ENCODE measurements at places on chromosomes 2 and 18.

DNA sequence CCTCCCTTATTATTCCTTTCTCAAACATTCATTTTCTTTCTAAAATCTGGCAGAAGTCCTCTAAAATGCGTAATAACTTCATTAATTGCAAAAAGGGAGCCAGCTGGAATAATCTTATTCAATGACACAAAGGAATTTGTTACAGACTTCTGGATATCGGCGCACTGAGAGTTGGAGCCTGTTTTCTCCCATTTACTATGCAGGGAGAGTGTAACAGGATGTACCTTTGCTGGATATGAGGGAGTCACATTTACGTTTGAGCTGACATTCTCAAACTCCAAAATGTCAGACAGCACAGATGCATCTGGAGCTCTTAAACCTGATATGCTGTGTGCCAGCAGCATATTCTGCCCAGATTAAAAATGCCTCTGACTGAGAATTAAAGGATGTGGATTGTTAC lies 275.3 kb downstream of the TMX3 start:
- DNase-seq, result no peak

DNA sequence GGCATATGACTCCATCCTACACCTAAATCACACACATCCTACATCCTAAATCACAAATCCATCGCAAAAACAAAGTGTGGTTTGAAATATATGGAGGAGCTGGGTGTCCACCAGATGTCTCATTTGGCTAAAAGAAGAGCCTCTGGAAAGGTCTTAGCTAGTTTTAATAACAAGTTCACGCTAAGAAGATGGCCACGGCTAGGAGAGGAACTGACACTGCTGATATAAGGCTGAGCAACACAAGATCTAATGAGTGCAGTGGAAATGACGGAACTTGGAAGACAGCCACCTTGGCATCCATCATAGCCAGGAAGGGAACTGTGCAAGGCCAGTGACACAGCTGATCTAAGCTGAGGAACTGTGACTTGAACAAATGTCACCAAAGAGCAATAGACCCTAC lies 60.0 kb upstream of the AGAP1 start:
- DNase-seq, result no peak

DNA sequence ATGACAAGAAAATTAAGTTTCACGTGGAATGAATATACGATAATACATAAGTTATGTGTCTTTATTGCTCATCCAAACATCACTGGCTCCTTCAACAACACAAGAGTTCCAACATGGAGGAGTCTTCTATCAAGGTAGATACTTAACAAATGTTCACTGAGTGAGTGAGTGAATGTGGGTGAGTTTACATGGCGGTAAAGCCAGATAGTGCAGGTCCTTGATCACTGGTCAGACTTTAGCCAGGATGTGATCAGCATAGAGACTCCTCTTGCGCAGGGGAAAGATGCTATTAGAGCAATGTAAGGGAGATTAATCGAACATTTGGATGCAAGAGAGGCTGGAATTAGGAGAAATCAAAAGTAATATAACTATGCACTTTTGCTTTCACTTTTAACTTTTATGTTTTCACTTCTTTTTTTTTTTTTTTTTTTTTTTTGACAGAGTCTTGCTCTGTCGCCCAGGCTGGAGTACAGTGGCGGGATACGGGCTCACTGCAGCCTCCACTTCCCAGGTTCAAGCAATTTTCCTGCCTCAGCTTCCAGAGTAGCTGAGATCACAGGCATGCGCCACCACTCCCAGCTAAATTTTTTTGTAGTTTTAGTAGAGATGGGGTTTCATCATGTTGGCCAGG lies 249.0 kb upstream of the ID2 start:
- no peak for DNase-seq

DNA sequence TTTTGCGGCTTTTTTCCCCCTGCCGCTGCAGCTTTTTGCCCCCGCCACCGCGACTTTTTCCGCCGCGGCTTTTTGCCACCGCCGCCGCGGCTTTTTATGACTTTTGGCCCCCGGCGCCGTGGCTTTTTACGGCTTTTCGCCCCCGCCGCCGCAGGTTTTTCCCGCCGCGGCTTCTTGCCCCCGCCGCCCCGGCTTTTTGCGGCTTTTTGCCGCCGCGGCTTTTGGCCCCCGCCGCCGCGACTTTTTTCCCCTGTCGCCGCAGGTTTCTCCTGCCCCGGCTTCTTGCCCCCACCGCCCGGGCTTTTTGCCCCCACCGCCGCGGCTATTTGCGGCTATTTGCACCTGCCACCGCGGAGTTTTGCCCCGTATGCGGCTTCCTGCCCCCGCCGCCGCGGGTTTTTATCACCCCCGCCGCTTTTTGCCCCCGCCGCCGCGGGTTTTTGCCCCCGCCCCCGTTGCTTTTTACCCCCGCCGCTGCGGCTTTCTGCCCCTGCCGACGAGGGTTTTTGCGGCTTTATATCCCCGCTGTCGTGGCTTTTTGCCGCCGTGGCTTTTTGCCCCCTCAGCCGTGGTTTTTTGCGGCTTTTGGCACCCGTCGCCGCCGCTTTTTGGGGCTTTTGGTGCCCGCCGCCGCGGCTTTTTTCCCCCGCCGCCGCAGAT lies 2750.9 kb downstream of the RPIA start:
- no peak for DNase-seq

GRCh38 chr2:144595686-144596072 lies 75.8 kb upstream of the ZEB2 start:
- DNase-seq, result no peak

DNA sequence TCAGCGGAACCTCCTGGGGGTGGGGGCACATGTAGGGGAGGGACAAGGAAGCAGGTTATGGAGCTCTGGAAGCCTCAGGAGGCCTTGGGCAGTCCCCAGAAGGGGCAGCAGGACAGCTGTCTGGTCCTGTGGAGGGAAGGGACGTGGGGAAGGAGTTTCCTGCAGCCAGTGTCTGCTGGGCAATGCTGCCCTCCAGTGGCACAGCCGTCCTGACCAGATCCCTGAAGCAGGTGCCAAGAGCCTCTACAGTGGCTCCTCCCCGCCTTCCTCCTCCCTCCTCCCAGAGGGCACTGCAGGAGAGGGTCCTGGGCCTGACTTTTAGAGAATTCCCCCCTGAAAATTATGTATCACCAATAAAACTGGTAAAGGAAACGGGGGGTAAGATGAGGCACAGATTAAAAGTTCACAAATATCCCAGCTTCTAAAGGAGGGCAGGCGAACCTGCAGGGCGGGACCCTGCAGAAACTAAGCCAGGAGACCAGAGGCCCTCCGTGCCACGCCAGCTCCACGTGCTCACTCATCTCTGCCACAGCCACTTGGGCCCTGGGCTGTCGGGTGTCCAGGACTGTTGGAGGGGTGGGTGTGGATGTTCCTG lies 258.5 kb downstream of the TWIST2 start:
- DNase-seq, result peak; percentile 18

DNA sequence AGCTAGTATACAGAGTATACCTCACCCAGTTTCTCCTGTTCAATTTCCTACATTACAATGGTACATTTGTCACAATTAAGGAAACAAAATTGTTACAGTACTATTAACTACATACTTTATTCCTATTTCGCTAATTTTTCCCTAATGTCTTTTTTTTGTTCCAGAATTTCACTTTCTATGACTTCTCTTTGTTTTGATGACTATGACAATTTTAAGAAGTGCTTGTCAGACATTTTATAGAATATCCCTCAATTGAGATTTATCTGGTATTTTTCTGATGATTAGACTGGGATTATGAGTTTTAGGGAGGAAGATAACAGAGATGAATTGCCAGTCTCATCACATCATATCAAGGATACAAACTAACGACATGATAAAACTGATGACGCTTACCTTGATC lies 211.8 kb upstream of the STON1 start:
- DNase-seq, result no peak

DNA sequence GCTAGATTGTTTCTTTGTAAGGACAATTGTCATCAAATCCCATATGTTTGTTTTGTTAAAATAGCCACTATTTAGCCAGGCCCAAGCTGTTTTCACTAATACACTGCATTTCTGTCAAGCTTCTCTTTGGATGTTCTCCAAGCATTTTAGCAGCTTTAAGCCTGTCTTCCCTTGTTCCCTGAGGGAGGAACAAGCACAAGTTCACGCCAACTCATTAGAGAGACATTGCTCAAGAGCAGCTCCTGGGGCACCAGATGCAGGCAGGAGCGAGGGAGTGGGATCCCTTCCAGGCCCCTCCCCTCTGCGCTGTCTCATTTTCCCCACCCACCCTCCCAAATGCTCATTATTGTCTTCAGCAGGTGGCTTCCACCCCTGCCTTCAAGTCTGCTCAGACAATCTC lies 32.6 kb upstream of the PPP3R1 start:
- peak; percentile 41 for DNase-seq

- DNase-seq, result no peak
Measured at GRCh38 chr2:194486326-194486725, 1170.7 kb upstream of the SLC39A10 start.

DNA sequence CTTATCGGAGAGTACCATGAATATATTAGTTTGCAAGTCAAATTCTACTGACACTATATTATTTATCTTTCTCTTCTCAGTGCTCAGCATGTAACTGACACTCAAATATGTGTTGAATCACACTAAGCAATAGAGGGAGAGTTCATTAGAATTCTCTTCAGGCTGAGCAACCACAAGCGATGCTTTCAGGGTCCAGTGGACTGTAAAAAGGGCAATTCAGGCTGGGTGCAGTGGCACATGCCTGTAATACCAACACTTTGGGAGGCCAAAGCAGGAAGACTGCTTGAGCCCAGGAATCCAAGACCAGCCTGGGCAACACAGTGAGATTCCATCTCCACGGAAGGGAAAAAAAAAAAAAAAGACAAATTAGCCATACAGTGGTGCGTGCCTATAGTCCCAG lies 16.3 kb downstream of the PDE6D start:
- DNase-seq, result no peak

DNA sequence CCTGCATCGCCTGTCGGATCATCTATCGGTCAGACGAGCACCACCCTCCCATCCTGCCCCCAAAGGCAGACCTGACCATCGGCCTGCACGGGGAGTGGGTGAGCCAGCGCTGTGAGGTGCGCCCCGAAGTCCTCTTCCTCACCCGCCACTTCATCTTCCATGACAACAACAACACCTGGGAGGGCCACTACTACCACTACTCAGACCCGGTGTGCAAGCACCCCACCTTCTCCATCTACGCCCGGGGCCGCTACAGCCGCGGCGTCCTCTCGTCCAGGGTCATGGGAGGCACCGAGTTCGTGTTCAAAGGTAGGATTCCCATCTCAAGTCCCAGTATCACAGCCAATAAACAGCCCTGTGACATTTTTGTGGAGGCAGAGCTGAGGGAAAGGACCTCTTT lies 31.0 kb downstream of the APCDD1 start:
- no peak for DNase-seq

DNA sequence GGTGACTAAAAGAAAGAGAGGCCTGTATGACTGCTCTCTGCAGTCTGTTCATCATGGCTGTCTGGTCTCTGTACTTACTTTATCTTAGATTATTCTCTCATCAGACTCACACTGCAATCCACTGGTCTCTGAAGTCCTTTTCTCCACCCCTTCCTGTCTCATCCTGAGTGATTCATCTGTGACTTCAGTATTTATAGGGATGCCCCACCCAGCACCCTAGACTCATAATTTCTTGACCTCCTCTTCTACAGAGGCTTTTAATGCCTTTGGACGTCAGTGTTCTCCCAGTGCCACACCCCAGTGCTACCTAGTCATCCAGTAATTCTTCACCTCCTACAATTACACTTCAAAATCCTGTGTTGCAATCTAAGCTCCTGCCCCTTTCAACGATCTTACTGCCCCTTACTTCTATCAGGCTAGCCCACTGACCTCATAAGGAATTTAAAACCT lies 14.9 kb upstream of the ITPRID2 start:
- peak; percentile 30 for DNase-seq

DNA sequence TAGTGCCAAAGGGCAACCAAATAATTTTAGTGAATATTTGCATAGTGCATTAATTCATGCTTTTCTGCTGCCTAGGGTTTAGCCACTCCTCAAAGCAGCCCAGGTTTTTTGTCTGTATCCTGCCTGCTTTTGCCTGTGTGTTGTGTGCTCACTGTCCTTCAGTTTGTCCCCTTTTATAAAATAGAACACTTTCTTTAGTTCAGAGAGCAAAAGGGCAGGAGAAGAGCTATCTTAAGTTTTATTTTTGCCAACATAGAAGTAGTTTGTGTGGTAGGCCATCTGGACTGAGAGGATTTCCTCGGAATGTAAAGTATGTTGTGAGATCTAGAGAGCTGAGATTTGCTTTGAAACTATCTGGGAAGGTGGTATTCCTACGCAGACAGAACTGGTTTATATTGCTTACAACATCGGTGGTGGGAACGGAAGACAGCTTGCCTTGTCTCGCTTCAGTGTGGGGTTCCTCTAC lies 64.9 kb downstream of the EML4 start:
- no peak for DNase-seq

DNA sequence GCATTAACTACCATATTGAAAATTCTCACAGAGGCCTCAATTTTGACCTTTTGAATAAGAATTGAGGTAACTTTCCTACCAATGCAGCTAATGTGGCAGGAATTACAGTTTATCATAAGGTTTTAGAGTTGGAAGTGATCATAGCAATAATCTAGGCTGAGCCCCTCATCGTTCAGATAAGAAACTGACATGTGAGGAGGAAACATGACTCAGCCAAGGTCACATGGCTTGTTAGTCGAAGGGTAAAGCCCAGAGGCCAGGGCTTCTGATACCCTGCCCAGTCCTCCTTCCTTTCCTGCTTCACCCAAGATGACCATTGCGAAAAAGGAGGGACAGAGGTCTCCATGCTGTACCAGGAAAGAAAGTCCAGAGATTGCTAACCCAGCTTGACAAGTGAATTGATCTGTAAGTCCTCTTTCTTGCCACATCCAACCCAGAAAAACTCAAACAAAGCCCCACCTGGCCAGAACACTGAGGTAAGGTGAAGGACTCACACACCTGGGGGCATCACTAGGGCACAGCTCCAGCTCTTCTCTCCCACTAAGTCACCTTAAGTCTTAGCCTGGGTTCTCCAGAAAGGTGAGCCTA lies 174.8 kb downstream of the EN1 start:
- DNase-seq, result no peak

- no peak for DNase-seq
Measured at GRCh38 chr2:72991439-72991725, 74.1 kb downstream of the EMX1 start.

- DNase-seq, result no peak
Measured at GRCh38 chr18:64115881-64116280, 33.0 kb downstream of the LINC00305 start.

DNA sequence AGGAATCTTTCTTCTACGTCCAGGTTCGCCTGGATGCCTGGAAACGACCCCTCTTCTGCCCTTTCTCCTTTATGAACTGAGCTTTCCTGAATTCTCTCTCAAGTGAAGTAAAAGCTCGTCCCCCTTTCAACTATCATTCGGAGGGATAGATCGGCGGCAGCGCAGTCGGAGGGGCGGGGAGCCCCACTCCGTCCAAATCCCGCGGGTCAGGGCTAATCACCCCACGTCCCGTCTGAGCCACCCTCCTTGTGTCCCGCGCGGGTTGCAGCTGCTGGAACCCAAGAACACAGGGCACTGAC lies 367 bp downstream of the FBXO48 start:
- DNase-seq, result no peak

- no peak for DNase-seq
Measured at GRCh38 chr2:156897548-156897947, 360.0 kb upstream of the GALNT5 start.

GRCh38 chr2:119739580-119740255 lies 20.0 kb upstream of the PTPN4 start:
- DNase-seq, result no peak

Data from inflammatory macrophage (primary cell).